SJSA1 (cell line): ENCODE measurements at places on chromosomes 4 and X.

DNA sequence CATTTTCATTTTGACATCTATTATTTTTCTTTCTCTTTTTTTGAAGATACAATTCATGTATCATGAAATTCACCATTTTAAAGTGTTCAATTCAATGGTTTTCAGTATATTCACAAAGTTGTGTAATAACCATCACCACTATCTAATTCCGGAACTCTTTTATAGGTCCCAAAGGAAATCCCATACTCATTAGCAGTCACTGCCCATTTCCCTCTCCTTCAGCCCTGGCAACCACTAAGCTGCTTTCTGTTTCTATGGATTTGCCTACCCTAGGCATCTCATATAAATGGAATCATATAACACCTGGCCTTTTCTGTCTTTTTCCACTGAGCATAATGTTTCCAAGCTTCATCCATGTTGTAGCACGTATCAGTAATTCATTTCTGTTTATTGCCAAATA lies 3.2 kb upstream of the FGF2 start:
- no peaks in the 10 kb centered on the region for H3K27me3 ChIP-seq
- no peak for DNase-seq
- H3K27ac ChIP-seq, result no peak overlapping the region
- peaks cover 6% of the 10 kb centered on the region for H3K36me3 ChIP-seq

- no peaks in the 10 kb centered on the region for H3K36me3 ChIP-seq
- no peak overlapping the region for H3K4me3 ChIP-seq
- H3K4me1 ChIP-seq, result no peaks in the 10 kb centered on the region
Observed at GRCh38 chr4:148693913-148694649, 251.9 kb upstream of the NR3C2 start.

- H3K27ac ChIP-seq, result no peak overlapping the region
- H3K36me3 ChIP-seq, result no peaks in the 10 kb centered on the region
- no peak overlapping the region for H3K4me3 ChIP-seq
- no peak for DNase-seq
- no peaks in the 10 kb centered on the region; the same call in 1 of the 2 replicates for H3K27me3 ChIP-seq
Observed at GRCh38 chr4:105345358-105345757, 128.5 kb downstream of the PPA2 start.

DNA sequence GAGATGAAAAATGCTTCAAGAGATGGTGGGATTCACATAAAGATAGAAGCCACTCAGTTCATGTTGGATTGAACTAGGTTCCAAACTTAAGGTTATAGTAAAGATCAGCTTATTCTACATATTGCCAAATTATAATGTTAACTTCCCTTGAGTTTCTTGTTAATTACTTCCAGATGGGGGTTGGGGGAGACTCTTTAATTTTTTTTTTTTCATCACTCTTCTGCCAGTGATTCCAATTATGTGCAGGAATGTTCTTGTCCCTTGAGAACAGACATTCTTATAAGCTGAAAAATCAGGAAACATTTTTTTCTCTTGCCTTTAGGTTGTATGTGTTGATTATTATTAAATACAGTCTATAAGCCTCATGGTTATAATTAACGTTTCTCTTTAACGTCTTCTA lies 30.0 kb downstream of the MND1 start:
- no peaks in the 10 kb centered on the region for H3K4me1 ChIP-seq
- no peak overlapping the region for H3K4me3 ChIP-seq
- no peaks in the 10 kb centered on the region for H3K27me3 ChIP-seq
- no peak overlapping the region for H3K27ac ChIP-seq

DNA sequence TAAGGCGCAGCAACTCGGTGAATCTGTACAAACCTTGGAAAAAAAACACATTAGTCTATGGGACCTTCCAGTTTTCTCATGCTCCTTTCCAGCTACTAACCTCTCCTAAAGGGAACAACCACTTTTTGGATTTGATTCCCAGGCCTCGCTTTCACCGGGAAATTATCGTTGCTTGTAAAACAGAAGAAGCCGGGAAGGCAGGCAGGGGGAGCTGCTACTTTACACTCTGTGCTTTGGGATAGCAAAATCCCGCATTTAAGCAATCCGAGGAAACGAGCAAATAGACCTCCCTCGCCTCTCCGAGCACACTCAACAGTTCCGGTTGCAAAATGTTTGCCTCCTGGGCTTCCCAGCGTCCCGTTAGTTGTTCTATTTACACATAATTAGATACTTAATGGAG lies 1.2 kb downstream of the CD38 start:
- no peak overlapping the region for H3K27ac ChIP-seq
- H3K4me1 ChIP-seq, result peaks cover 9% of the 10 kb centered on the region; the same call in 1 of the 2 replicates
- no peak for DNase-seq

DNA sequence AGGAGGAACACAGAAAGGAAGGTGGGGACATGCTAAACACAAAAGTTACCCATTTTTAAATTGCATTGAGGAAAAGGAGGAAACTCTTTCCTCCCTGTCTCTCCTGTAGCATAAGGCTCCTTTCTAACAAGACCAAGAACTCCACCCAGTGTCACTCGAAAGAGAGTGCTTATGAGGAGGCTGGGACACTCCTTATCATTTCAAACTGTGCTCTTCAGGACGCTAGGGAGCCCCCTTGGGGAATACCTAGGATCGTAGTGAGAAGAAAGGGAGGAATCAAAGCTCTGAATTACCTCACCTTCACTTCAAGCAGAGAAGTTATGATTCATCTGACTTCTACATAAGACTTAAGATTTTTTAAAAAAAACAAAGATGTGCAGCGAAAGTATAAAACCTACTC lies 65.5 kb downstream of the F9 start:
- H3K27me3 ChIP-seq, result no peaks in the 10 kb centered on the region
- no peaks in the 10 kb centered on the region for H3K36me3 ChIP-seq
- H3K4me1 ChIP-seq, result no peaks in the 10 kb centered on the region
- H3K27ac ChIP-seq, result no peak overlapping the region
- DNase-seq, result no peak

GRCh38 chr4:103364083-103364482 lies 165.9 kb upstream of the CENPE start:
- no peak overlapping the region for H3K4me3 ChIP-seq
- H3K4me1 ChIP-seq, result no peaks in the 10 kb centered on the region
